D341Med (cell line): ENCODE measurements at places on chromosomes 4 and X.

DNA sequence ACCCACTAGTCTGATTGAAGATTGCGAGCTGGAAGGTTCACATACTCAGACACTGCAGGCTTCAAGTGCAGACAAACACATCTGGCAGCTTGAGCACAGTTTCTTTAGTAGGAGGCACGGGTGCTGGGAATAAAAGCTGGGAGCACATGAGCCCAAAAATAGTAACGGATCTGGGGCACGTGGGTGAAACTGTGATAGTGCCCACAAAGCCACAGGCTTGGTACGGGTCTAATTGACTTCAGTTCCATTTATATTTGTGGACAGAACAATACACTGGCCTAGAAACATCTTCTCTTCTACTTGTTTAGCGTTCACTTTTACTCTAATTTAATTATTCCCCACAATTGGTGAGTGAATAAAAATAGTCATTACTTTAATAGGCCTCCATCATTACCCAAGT is 2370.7 kb downstream of the PCDH7 start:
- no peak for DNase-seq

DNA sequence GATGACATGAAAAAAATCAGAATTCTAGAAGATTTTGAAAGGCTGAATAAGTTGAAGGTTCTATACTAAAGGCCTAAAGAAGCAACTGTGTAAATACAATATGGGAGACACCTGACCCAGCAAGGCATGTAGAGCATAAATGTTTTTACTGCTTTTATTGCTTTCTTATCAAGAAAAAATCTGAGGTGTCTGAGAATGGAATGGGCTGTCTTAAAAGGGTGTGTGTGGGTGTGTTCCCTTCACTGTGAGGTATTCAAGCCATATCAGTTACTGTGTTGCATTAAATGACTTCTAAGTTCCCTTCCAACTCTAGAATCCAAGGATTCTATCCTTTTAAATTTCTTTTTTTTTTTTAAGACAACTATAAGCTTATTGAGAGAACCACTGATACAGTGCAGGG is 15.7 kb downstream of the ATP8A1 start:
- no peak for DNase-seq

- no peak for DNase-seq
These were observed 205.8 kb upstream of the MAMLD1 start for GRCh38 chrX:150157291-150157690.

DNA sequence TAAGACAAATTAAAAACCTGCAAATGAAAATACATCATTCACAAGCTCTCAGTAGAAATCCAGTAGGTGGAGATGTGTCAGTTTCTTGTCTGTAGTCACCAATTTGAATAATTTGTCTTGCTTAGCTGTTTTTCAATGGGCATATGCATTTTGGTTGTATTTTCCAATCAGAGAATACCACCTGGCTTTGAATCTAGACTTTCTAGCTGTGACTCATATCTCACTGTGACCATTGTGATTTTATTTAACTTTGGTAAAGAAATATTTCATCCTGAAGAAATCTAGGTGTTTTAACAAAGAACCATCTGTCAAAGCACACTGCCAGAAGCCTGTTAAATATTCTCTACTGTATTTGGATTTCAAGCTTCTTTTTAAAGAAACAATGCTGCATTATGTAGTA is 1650.6 kb upstream of the IGFBP7 start:
- DNase-seq, result no peak

GRCh38 chrX:37590047-37590446 is 18.6 kb downstream of the LANCL3 start:
- no peak for DNase-seq

GRCh38 chr4:142777045-142777743 is 68.9 kb downstream of the INPP4B start:
- no peak for DNase-seq

DNA sequence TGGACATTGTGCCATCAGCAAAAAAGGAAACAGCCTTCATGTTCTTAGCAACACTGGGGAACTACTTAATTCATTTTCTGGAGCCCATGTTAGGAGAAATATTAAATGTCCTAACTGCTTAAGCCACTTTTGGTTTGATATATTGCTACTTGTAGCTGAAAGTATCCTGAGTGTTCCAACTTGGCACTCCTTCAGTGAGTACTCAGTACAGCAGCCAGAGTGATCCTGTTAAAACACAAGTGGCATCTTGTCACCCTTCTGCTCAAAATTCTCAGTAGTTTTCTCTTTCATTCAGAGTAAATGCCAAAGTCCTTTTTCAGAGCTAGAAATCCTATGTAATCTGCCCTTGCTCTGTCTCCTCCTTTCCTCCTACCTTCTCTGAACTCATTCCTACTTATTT is 522.0 kb downstream of the GRID2 start:
- no peak for DNase-seq

DNA sequence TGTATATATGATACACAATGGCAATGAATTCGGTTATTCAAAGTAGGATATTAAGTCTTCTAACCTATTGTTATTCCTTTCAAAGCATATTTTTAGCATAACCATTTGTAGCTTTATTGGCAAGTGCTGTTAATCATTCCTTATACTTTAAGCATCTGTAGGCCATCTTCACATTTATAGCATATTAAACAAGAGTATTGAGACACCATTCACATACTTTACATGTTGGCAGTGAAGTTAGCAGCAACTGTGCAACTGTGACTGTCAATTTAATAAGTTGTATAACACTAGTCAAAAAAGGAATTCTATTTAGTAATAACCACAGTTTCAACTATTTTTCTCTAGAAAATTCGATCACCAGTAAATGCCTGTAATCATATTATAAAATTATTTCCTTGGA is 107.3 kb upstream of the MYOZ2 start:
- no peak for DNase-seq

GRCh38 chr4:154491341-154492271 is at the start of gene DCHS2:
TSS of gene DCHS2 (minus strand) at chr4:154491799. CDS start at chr4:154491355, 444 bp downstream.
- DNase-seq, result peak; percentile 58

GRCh38 chr4:83282049-83282535 is 2.5 kb downstream of the COQ2 start:
- DNase-seq, result peak; percentile 41

DNA sequence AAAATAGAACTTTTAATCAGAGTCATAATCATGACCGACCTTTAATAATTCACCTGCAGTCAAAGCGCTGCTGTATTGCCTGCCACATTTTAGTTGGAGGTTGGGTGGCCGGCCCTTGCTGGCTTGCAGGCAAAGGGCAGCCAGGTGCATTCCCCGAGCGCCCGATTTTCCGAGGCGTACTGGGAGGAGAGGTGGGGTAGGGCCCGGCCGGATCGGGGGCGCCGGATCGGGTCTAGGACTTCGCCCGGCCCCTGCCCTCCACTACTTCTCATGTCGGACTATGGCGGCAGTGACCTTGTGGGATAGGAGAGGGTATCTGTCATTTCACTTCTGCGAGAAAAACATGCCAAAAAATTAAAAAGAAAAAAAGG is 2.5 kb upstream of the RS1 start:
- peak; percentile 35 for DNase-seq

GRCh38 chrX:131650637-131651410 is 107.0 kb downstream of the OR13H1 start:
- DNase-seq, result no peak

DNA sequence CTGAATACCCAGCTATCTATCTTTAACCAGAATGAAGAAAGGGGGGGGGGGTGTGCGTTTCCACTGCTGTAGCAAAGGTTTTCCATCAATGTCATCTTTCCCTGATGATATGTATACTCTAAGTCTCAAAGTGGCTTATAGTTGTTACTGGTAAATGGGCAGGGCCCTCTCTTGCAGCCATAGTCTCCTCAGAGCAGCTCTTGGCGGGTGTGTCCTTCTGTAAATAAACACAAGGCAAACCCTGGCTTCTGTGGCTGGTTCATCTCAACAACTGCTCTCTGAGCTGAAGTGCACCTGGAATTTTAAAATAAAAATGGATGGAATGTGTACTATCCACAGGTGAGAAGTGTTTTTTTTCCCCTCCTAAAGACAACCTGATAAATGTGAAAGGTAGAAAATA is 57.5 kb upstream of the SCML1 start:
- no peak for DNase-seq

- DNase-seq, result no peak
These were observed 33.2 kb downstream of the LRPAP1 start for GRCh38 chr4:3498901-3499510.

DNA sequence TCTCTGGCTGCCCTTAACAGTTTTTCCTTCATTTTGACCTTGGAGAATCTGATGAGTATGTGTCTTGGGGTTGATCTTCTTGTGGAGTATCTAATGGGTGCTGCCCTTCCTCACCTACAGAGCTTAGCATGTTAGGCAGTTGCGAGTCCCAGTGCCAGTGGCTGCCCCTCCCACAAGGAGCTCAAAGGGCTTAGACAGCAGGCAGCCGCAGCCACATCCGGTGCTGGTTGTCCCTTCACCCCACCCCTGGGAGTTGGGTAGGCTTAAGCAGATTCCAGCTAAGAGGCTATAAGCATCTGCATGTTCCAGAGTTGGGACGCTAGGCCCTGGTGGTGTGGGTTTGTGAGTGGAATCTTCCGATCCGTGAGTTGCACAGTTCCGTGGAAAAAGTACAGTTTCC is 322.1 kb upstream of the ARX start:
- peak; percentile 55 for DNase-seq

DNA sequence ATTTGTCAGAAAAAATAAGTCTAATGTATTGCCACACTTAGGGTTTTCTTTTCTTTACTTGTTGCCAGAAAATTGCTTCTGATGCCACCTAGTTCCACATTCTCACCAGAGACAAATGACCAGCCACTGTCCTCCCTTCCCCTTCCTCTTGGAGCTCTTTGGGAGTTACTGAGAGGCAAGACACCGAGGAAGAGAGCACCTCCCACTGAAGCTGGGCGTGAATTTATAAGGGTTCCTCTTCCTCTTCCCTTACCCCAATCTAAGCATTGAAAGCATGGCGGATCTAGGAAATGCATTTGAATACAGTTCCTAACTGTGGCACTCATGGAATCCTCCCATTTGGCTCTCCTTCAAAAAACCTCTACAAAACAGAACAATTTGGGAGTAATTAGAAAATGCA is 30.0 kb downstream of the ANXA3 start:
- DNase-seq, result no peak

DNA sequence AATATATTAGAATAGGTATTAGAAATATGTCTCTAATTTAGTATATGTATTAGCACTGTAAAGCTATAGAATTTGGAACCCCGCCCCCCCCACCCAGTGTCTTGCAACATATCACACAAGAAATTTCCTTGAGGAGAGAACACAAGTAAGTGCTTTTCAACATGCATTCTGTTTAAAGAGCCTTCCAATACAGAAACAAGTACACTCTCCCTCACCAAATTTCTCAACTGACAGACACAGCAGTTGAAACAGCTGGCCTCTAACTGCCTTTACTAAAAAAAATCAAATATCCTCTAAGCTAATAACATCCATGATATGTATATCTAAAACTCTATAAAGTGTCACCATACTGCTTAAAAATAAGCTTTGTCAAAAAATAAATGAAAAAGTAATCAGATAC is 12.4 kb downstream of the CAMK2D start:
- no peak for DNase-seq

GRCh38 chr4:84920617-84921016 is 45.9 kb downstream of the WDFY3 start:
- DNase-seq, result no peak

GRCh38 chr4:54213761-54214160 is 15.3 kb upstream of the PDGFRA start:
- DNase-seq, result no peak

GRCh38 chrX:28889591-28890090 is 302.4 kb downstream of the IL1RAPL1 start:
- no peak for DNase-seq
